Gastrocnemius medialis (tissue), 4 donors: ENCODE measurements at places on chromosomes 3 and 15. TPM values are rescaled to one million over a fixed set of nuclear protein-coding genes. Genes with fewer than 3 reads are reported as not detected.

DNA sequence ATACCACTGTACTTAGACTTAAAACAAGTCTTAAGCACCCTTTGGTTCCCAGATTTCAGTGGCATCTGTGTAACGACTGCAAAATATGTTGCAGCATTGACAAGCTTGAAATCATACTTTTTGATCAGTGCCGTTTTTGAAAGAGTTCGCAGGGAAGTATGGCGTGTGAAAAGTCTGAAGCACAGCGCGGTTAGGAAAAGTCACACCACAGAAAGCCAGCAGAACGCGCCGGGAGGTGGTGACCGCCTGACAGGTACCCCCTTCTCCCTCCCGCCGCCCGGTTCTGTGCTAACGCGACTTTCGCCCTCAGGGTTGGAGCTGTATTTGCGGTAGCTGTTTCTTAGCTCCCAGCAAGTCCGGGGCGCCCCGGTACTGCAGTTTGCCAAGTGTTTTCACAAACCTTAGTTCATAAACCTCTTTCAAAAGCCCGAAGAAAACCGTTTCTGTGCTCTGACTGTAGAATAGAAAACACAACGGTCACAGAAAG lies 481 bp upstream of the CRYBG3 start:
- H3K27ac ChIP-seq = peak overlapping the region; percentile 89
- peaks cover 32% of the 10 kb centered on the region for H3K4me1 ChIP-seq
- no peaks in the 10 kb centered on the region for H3K27me3 ChIP-seq
- DNase-seq = peak; percentile 33
- peak overlapping the region; percentile 95 for H3K4me3 ChIP-seq

Gene ZNF502
- total RNA-seq = 4.8 TPM

- peaks cover 7% of the 10 kb centered on the region for H3K4me1 ChIP-seq
- H3K4me3 ChIP-seq = no peak overlapping the region
- no peak for DNase-seq
- no peak overlapping the region for H3K27ac ChIP-seq
- H3K36me3 ChIP-seq = no peaks in the 10 kb centered on the region
Measured at GRCh38 chr3:12440927-12441714, 43.2 kb upstream of the TSEN2 start.

DNA sequence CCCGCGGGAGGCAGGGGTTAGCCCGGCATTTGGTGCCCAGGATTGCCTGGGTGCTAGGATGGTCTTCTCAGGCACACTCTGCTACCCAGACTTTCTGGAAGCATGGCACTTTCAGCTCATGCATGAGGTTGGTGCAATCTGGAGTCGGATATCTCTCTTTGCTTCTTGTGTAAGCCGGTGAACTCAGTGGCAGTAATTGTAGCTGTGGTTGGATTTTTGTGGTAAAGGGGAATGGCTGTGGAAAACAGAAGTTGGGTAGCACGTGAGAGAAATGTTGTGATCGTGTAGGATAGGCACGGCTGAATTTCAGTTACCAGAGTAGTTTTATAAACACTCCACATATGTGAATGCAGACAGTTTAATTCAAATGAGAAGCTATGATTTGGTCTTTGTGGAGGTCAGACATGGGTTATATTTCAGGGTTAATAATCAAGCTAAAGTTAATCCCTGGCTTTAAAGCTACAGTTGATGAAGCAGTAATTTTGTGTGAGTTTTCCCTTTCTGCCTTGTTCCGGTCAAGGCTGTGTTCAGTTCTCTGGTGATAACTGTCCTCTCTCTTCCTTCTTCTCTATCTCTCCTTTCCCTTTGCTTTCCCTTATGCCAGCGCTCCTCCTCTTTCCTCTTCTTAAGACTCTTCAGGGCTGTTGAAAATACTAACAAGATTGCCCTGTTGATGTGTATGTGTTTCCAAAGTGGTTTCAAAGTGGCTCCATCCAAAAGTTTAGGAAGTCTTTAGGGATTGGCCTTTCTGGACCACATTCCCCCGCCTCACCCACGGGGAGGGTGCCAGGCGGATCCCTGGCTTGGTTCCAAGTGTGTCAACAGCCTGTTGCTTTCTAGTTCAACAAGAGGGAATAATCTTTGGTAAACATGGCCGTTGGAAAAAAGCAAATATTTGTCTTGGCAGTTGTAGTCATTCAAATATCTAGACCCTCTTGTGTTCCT lies 404.6 kb upstream of the C2CD4B start:
- H3K27ac ChIP-seq = peak overlapping the region; percentile 27
- no peaks in the 10 kb centered on the region for H3K36me3 ChIP-seq
- peaks cover 34% of the 10 kb centered on the region for H3K4me1 ChIP-seq
- no peaks in the 10 kb centered on the region for H3K27me3 ChIP-seq

GRCh38 chr15:77436822-77437221 lies 16.1 kb downstream of the HMG20A start:
- peaks cover 36% of the 10 kb centered on the region for H3K4me1 ChIP-seq
- H3K27ac ChIP-seq = no peak overlapping the region
- DNase-seq = no peak
- no peak overlapping the region for H3K4me3 ChIP-seq
- no peaks in the 10 kb centered on the region for H3K27me3 ChIP-seq

Gene LIPC
- not detected for total RNA-seq

DNA sequence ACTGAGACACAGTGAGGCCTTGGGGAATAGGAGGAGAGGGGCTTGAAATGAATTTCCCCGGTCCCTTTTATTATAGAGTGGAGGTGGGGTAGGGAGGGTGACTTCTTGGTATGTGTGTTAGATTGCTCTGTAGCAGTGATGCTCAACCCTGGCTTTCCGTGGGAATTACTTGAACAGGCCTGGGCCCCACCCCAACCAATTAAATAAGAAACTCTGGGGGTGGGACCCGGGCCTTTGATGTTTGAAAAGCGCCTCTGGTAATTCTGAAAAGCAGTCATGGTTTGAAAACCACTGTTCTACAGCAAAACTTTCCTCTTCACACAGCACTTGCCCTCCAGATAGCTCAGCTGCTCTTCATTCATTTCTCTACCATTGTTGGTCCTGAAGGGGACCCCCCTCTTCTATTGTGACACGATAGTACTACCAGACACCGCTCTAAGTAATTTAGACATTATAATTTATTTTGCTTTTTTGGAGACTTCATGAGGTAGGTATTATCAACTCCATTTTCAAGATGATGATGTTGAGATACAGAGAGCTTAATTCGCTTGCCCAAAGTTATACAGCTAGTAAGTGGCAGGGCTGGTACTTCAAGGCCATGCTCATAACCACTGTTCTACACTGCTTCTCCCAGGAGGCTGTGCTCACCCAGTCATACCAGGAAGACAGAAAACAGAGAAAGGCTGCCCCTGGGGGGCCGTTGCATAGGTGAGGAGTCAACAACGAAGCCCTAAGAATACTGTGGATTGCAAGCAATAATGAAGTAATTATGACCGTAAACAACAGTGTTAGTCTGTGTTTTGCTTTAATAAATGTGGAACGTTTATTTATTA lies 176.2 kb downstream of the PEX5L start:
- H3K27me3 ChIP-seq = no peaks in the 10 kb centered on the region
- no peak overlapping the region for H3K4me3 ChIP-seq
- no peak for DNase-seq
- no peaks in the 10 kb centered on the region for H3K36me3 ChIP-seq

GRCh38 chr15:96106628-96107027 lies 223.9 kb upstream of the NR2F2 start:
- DNase-seq = no peak
- no peaks in the 10 kb centered on the region for H3K4me1 ChIP-seq
- H3K4me3 ChIP-seq = no peak overlapping the region
- no peaks in the 10 kb centered on the region for H3K36me3 ChIP-seq

DNA sequence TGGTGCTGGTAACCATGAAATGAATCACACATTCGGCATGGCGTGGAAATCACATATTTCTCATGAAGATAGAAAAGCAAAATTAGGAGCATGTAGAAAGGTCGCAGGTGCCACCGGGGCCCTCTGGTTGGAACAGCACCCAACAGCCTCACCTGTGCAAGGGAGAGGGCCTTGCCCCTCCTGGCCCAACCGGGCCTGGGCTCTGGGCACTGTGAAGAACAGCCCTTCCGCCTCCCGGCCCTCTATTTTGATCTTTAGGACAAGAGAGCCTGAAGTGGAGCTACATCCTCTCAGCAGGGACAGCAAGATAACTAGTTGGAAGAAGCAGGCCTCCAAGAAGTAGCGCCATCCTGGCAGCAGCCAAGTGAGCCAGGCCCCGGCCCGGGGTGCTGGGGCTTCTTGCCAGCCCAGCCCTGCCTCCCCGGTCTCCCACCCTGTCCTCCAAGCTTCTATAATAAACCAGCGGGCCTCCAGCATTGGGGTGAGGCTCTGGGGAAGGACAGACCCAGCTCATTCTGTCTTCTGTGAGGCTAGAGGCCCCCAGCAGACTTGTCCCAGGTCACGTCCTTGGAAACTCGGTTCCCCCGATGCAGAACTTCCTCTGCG lies 46.1 kb upstream of the FGD5 start:
- no peaks in the 10 kb centered on the region for H3K27me3 ChIP-seq
- H3K4me3 ChIP-seq = no peak overlapping the region
- no peaks in the 10 kb centered on the region for H3K4me1 ChIP-seq
- no peaks in the 10 kb centered on the region for H3K36me3 ChIP-seq
- H3K27ac ChIP-seq = no peak overlapping the region

- no peaks in the 10 kb centered on the region for H3K36me3 ChIP-seq
- no peak overlapping the region for H3K27ac ChIP-seq
- no peak for DNase-seq
- H3K4me3 ChIP-seq = no peak overlapping the region
- no peaks in the 10 kb centered on the region for H3K4me1 ChIP-seq
Measured at GRCh38 chr3:117853923-117854668, 1144.5 kb downstream of the TUSC7 start.
